ENCODE measurements at places on chromosomes 2 and 18.

DNA sequence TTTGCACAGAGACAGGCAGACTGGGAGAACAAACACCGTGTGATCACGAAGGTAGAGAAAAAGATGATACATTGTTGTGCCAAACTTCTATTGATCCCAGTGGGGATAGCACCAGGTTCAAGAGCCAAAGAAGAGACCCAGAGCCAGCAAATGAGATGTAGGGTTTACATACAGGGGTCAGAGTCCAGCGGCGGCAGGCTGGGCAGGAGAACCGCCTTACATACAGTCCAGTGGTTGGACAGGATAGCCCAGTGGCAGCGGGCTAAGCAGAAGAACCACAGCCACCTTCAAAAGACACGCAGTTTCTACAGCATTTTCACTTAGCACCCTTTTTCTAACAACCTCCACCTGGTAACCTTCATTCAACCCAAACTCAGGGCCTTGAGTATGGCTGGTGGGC is 932.8 kb downstream of the SLC4A3 start:
- DNase-seq = no peak

DNA sequence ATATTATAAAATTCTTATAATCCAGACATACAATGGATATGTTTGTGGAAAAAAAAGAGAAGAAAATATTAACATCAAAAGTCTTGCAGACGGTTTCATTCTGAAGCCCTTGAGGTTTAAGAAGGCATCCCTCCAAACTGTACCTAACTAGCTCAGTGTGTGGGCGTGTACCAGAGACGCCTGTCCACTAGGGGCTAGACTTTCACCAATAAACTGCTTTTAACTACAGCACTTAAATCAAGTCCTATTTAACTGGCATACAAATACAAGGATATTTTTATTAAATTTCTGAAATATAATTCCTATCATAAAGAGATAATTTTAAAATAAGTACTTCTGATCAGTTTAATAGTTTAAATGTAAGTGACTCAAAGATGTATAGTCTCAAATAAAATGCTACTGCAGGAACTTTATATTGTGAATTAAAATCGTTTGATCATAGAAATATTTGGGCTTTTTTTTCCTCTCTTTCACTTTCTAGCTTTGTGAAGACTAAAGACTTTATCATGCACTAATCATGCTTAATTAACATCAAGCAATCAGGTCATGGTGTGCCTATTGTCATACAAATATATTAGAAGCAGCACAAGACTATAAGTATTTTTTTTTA is 437.7 kb downstream of the SATB2 start:
- no peak for DNase-seq

DNA sequence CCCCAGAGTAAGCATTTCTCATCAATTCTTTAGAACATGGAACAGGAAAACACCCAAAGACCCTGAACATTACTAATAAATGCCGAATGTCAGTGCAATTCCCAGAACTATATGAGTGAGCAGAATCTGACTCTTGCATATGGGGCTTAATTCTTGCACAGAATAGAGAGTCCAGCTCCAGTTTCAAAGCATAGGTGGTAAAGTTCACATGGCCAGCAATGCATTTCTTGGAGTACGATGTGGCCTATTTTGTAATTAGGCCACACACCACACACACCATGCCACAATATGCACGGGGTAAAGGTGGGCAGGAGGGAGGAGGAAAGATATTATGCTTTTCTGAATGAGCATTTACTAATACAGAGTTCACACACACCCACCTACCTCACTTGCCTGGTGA is 56.5 kb downstream of the PLA2R1 start:
- DNase-seq = no peak

- no peak for DNase-seq
Observed at GRCh38 chr2:60547841-60548240, 5.6 kb downstream of the BCL11A start.

DNA sequence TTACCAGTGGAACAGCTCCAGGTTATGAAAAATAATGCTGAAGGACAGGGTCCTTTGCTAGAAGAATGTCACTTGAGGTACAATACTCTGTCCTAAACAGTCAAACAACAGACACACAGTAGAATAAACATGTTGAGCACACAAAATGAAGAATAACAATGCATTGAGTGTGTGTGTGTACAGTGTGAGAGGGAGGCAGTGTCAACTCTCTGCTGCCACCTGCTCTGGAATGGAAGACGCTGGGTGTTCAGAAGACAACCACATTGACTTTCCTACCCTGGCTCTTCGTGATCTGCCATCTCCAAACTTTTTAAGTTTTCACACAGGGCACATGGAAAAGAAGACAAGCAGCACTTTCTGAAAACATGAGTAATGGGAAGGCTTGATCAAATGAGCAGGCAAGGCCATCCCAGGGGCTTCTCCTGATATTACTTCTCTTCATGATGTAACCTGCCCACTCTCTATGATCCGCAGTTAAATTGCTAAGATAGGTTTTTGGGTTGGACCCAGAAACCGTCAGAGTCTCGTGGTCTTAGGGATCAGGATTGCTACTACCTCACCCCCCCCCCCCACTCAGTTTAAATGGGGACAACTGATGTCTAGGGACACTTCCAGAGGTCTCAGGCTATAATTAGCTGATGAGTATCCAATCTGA is 533.2 kb upstream of the TNP1 start:
- DNase-seq = no peak

GRCh38 chr2:58620093-58620492 is 379.0 kb upstream of the FANCL start:
- DNase-seq = no peak

- no peak for DNase-seq
Observed at GRCh38 chr2:166433457-166433856, 57.7 kb upstream of the SCN9A start.

- no peak for DNase-seq
Observed at GRCh38 chr2:39659765-39660611, 5.7 kb upstream of the TMEM178A start.

DNA sequence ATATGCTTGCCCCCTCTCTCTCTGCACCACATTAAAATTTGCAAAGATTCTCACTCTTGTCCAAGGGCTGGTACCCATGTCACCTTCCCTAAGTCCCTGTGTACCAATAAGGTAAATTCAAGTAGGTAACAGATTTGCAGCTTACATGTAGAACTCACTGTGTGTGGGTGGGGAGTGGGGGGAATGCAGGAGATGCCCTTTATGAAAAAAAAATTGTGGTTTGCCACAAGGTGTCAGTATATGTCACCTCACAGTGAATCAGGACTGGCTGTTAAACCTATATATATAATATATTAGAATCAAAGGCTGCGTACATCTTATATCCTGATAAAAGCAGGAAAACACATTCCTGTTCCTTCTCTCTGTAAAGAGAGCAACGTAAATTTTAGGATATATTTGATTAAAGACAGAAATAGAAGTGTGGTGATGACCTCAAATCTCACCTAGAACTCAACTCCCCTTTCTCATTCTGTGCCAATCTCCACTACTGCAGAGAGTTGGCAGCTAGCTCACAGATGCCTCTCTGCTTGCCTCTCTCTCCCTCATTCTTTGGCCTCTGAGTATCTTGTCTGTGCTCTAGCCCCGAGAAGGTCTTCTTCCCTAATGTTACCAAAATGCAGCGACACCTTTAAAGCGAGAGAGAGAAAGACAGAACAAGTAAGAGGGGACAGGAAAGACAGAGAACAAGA is 536 bp downstream of the XDH start:
- DNase-seq = no peak

DNA sequence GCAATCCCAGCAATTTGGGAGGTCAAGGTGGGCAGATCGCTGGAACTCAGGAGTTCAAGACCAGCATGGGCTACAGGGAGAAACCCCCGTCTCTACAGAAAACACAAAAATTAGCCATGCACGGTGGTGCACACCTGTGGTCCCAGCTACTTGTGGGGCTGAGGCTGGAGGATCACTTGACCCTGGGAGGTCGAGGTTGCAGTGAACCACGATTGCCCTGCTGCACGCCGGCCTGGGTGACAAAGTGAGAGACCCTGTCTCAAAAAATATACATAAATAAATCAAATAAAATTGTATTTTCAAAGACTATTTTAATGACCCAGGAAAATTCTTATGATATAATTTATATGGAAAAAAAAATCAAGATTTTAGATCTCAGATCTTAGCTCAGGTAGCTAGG is 191.5 kb downstream of the ZFP36L2 start:
- no peak for DNase-seq

- DNase-seq = no peak
Observed at GRCh38 chr18:78160961-78161656, 818.5 kb upstream of the SALL3 start.

DNA sequence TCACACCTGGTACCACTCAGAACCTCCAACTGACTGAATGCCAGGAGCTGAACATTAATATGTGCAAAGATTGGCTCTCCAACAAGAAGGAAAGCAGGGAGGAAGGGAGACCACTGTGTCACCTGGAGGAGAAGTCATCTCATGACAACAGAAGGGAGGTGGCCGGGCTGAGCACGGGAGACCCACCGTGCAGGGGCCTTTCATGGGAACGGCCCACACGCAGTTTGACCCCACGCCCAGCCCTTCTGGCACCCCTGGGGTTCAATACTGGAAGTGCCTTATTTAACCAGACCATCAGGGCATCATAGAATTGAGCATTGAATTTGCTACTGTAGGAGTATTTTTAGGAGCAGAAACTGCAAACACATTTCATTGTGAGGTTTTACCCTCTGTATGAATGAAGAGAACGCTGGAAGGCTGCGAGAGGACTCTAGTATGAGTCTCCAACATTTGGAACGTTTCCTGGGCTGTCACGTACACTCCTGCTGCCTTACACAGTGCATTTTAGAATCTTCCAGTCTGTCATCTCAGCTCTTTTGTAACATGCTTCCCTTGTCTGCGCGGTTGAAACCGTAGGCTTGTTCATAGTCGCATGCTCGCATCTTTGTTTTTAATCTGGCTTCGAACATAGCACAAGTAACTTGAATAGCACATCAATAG is 132.1 kb downstream of the NFATC1 start:
- DNase-seq = no peak

- DNase-seq = no peak
Observed at GRCh38 chr2:170341684-170342623, 164.0 kb downstream of the MYO3B start.

DNA sequence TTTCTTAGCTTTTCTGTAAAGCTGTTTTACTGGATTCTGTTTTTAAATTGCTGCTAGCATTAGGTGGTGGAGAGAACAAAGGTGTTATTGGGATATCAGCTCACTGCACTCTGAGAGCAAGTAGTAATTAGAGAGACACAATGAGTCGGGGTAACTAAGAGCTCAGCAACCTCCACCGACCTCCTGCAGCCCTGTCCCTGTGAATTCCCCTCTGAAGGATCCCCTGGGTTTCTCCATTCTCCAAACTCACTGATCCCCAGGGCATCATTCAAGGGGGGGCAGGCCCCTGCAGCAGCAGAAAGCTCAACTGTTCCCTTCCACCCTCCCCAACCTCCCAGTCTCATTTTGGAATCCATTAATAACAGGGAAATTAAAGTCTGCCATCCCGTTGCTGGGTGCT is 73.0 kb downstream of the MTCL1 start:
- DNase-seq = no peak

- DNase-seq = no peak
Observed at GRCh38 chr2:150426724-150427123, 60.7 kb downstream of the RND3 start.

DNA sequence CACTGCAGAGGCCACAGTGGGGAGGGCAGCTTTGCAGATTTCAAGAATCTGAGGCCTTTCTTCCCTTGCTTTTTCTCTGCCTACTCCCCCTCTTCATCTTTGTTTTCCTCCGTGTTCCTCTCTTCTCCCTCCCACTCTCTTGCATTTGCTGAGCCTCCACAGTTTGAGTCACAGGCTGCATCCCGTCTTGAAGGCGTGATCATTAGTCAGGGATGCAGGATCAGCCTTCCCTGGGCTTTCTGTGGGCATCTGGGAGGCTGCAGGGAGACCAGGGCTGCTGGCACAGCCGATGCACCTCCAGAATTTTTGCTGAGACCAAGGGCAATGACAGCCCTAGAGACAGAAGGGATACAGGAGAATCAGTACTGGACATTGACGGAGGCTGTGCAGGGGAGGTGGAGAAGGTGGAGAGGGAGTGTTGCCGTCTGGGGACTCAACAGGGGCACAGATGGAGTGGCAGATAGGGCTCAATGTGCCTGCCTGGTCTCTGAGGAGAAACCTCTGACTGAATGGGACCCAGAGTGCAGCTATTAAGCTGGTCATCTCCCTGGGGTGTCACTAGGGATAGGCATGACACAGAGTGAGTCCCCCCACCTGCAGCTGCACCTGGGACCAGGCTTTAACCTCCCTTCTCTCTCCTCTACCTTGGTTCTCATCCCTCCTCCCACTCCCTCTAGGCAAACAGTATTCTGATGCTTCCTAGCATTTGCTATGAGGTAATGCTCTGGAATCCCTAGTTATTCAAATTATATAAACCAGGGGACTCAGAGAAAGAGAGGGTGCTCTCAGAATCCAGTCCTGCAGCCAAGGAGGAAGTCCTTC is 29.0 kb upstream of the DNAJC27 start:
- no peak for DNase-seq

- no peak for DNase-seq
Observed at GRCh38 chr2:61425605-61426155, 45.2 kb downstream of the USP34 start.

DNA sequence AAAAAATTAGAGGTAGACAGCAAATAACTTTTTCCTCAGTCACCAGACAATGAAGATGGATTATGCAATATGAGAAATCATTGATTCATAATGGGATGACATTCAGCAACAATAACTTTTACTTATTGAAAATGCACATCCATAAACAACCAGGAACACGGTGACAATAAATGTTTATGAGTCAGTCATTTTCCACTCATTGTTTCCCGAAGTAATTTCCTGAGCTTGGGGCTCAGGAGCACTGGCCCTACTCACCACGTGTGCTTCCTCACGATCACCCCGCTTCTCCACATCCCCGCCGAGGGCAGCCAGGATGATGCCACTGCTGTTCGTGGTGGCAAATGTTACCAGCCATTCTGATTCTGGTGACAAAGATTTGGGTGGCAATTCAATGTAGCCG is 156.3 kb downstream of the LAMA1 start:
- no peak for DNase-seq

- DNase-seq = no peak
Observed at GRCh38 chr18:48319801-48320638, 89.2 kb downstream of the ZBTB7C start.

DNA sequence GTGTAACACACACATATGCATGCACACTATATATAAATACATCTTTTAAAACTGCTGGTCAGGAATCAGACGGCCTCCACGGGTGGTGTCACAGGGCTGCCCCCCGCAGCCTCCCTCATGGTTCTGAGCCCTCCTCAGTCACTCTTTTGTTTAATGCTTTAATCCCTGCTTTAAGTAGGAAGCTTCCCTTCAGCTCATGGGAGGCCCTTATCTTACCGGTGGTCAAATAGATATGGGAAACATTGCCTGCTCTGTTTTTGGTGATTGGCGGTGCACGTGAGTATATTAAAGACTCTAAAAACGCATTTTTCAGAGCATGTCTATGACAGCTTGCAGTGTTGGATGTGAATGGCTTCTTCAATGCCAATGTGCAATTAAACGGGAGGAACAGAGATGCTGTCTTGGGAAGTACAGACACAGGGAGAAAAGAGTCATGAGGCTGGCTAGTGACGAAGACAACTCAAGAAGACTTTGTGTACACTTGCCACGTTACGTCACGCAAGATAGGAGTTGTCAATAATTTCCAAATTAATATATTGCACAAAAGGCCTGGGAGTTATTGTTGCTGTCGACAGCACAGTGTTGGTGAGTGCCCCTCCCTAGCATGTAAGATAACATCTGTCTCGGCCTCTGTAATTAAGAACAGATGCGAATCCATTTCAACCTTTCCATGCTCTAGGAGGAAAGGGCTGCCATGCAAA is 23.3 kb downstream of the GNLY start:
- no peak for DNase-seq

GRCh38 chr2:173669271-173669853 is 295.8 kb downstream of the SP3 start:
- no peak for DNase-seq

Data from SIG-M5 (cell line).